ENCODE measurements at places on chromosomes 7 and 10. TPM values are rescaled to one million over a fixed set of nuclear protein-coding genes. Genes with fewer than 3 reads are reported as not detected.
A peak's percentile ranks its signal among the peaks of the same experiment; 100 is the strongest.

GRCh38 chr7:158564663-158565035 is 23.0 kb downstream of the PTPRN2 start:
- H3K4me1 ChIP-seq: no peaks in the 10 kb centered on the region
- H3K27me3 ChIP-seq: no peaks in the 10 kb centered on the region
- no peak overlapping the region for H3K4me3 ChIP-seq
- H3K36me3 ChIP-seq: no peaks in the 10 kb centered on the region
- DNase-seq: no peak

DNA sequence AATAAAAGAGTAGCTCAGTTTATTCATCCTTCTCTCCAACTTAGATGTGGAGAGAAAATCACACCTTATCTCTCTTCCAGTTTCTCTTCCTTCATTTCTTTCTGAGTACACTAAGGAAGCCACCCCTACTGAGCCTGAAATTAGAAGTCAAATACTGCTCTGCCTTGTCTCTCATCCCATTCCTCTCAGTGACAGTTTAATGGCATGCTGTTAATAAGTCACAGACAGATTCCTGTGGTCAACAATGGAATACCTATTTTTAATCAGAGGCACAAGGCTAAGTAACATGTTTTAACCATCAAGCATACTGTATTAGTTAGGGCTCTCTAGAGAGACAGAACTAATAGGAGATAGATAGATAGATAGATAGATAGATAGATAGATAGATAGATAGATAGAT is 253.2 kb downstream of the HTR7 start:
- no peaks in the 10 kb centered on the region for H3K27me3 ChIP-seq
- no peak overlapping the region for H3K27ac ChIP-seq
- H3K36me3 ChIP-seq: no peaks in the 10 kb centered on the region

DNA sequence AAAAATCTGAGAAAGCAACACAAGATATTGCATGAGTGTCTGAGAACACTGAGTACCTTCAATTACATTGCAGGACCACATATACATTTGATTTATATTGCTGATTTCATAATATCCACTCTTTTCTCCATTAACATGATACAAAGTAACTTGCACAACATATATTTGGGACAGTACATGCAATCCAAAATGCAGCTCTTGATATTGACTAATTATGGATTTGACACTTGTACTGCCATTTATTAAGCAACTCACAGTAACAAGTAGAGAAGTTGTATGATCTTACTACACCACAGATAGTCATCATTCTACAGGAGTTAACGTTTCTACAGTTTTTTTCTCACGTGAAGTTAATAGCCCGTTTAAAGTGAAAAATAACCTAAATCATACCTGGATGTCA is 46.7 kb downstream of the USP6NL start:
- no peak for DNase-seq
- no peak overlapping the region for H3K27ac ChIP-seq
- H3K4me1 ChIP-seq: no peaks in the 10 kb centered on the region
- no peaks in the 10 kb centered on the region for H3K27me3 ChIP-seq
- no peak overlapping the region for H3K4me3 ChIP-seq

GRCh38 chr10:133027482-133027881 is 60.2 kb upstream of the ADGRA1 start:
- no peak overlapping the region for H3K27ac ChIP-seq
- no peaks in the 10 kb centered on the region for H3K36me3 ChIP-seq
- no peak overlapping the region for H3K4me3 ChIP-seq

- no peaks in the 10 kb centered on the region for H3K27me3 ChIP-seq
- no peaks in the 10 kb centered on the region for H3K36me3 ChIP-seq
- no peak for DNase-seq
- H3K4me3 ChIP-seq: no peak overlapping the region
- no peak overlapping the region for H3K27ac ChIP-seq
- no peaks in the 10 kb centered on the region for H3K4me1 ChIP-seq
These were observed 15.3 kb upstream of the PVRIG start for GRCh38 chr7:100204454-100204853.

DNA sequence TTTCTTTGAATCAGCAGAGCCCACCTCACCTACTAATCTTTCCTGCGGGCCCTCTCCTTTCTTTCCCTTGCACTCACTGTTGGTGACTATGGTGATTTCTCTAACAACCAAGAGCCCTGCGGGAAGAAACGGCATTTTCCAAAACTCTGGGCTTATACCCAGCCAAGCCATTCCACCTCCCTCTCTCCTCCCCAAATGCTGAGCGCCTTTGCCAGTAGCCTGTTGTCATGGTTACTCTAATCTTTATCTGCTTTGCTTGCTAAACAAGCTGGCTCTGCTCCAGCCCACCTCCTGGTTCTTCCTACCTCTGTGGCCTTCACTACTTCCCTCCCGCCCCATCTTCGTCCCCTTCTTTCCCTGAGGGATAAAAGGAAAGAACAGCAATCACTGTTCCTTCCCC is 86.7 kb downstream of the DGKI start:
- H3K4me3 ChIP-seq: no peak overlapping the region
- H3K36me3 ChIP-seq: no peaks in the 10 kb centered on the region
- no peaks in the 10 kb centered on the region for H3K4me1 ChIP-seq
- peak; percentile 19 for DNase-seq
- no peaks in the 10 kb centered on the region for H3K27me3 ChIP-seq

DNA sequence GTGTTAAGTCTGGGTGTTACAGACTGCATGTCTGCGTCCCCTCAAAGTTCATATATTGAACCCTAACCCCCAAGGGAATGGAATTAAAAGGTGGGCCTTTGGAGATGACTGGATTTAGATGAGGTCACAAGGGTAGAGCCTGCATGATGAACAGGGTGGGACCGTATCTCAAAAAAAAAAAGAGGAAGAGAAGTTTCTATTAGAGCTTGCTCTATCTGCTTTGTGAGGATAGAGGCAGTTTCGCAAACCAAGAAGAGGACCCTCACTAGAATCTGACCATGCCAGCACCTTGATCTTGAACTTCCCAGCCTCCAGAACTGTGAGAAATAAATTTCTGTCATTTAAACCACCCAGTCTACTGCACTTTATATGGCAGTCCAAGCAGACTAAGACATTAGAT is 1.4 kb downstream of the KIN start:
- H3K4me1 ChIP-seq: no peaks in the 10 kb centered on the region
- H3K4me3 ChIP-seq: no peak overlapping the region
- H3K27ac ChIP-seq: no peak overlapping the region
- H3K27me3 ChIP-seq: no peaks in the 10 kb centered on the region
- no peak for DNase-seq

DNA sequence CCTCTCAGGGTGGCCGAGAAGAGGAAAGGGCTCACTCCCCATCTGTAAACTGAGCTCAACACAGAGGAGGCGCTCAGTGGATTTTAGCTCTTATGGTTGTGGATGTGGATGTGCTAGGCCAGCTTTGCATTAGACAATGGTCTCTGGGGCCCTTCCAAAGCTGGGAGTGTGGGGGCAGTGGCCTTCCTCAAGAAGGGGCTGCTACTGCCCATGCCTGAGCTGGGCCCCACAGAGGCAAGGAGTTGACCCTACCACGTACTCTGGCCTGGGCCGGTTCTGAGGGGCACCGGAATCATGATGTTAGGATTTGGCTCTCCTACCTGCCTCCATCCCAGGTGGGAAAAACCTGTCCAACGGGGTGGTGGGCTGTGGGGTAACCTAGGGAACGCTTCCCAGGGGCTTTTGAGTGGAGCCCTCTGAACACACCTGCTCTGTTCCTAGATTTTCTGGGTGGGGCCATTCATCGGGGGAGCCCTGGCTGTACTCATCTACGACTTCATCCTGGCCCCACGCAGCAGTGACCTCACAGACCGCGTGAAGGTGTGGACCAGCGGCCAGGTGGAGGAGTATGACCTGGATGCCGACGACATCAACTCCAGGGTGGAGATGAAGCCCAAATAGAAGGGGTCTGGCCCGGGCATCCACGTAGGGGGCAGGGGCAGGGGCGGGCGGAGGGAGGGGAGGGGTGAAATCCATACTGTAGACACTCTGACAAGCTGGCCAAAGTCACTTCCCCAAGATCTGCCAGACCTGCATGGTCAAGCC is 11.5 kb downstream of the AQP1 start:
- no peaks in the 10 kb centered on the region for H3K36me3 ChIP-seq
- H3K27me3 ChIP-seq: no peaks in the 10 kb centered on the region
- H3K4me1 ChIP-seq: no peaks in the 10 kb centered on the region
- no peak overlapping the region for H3K4me3 ChIP-seq
- no peak overlapping the region for H3K27ac ChIP-seq

- peak overlapping the region; percentile 83 for H3K27ac ChIP-seq
- H3K4me3 ChIP-seq: no peak overlapping the region
- H3K4me1 ChIP-seq: peaks cover 34% of the 10 kb centered on the region
- no peaks in the 10 kb centered on the region for H3K27me3 ChIP-seq
- H3K36me3 ChIP-seq: no peaks in the 10 kb centered on the region
These were observed 12.1 kb upstream of the FAS start for GRCh38 chr10:88978463-88978862.

DNA sequence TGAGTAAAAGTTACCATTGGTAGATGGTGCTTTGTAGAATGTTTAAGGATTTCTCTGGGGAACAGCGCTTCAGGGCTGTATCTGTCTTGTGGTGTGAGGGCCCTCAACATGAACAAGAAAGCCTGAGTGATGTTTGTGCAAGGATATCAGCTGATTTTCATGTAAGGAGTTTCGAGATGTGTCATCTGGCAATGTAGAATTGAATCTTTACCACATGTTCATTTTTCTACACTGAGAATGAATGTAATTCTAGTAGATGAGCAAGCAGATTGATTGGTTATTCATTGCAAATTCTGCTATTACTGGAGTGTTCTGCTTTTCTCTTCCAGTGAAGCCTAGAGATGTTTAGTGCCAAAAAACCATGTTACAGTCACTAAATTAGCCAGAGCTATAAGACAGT is 87.7 kb downstream of the ST7 start:
- no peak for DNase-seq
- H3K4me3 ChIP-seq: no peak overlapping the region
- H3K36me3 ChIP-seq: no peaks in the 10 kb centered on the region

DNA sequence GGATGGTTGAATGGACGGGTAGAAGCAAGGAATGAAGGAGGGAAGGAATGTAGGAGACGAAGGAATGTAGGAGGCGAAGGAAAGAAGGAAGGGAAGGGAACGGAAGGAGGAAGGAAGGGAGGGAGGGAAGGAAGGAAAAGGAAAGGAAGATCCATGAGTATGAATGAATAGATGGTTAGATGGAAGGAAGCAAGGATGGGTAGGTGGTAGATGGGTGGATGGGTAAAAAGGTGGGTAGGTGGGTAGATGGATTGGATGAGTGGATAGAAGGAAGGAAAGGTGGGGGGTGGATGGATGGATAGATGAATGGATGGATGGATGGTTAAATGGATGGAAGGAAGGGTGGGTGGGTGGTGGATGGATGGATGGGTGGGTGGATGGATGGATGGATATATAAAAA is 77.4 kb downstream of the RGS10 start:
- no peak overlapping the region for H3K27ac ChIP-seq
- no peak overlapping the region for H3K4me3 ChIP-seq

GRCh38 chr7:99596408-99596955 is 1.6 kb upstream of the TMEM225B start:
- H3K36me3 ChIP-seq: no peaks in the 10 kb centered on the region
- H3K4me1 ChIP-seq: no peaks in the 10 kb centered on the region
- H3K27ac ChIP-seq: no peak overlapping the region
- no peak overlapping the region for H3K4me3 ChIP-seq
- H3K27me3 ChIP-seq: no peaks in the 10 kb centered on the region

GRCh38 chr7:66505531-66506451 is 122.9 kb upstream of the KCTD7 start:
- no peaks in the 10 kb centered on the region for H3K36me3 ChIP-seq
- H3K4me3 ChIP-seq: peak overlapping the region; percentile 18
- H3K27me3 ChIP-seq: no peaks in the 10 kb centered on the region
- H3K27ac ChIP-seq: no peak overlapping the region
- no peaks in the 10 kb centered on the region for H3K4me1 ChIP-seq
- DNase-seq: peak; percentile 16

GRCh38 chr10:35328404-35329037 is 7.8 kb upstream of the CCNY start:
- DNase-seq: no peak
- no peaks in the 10 kb centered on the region for H3K27me3 ChIP-seq
- no peak overlapping the region for H3K4me3 ChIP-seq
- H3K27ac ChIP-seq: peak overlapping the region; percentile 76
- no peaks in the 10 kb centered on the region for H3K36me3 ChIP-seq

- no peaks in the 10 kb centered on the region for H3K36me3 ChIP-seq
- H3K4me1 ChIP-seq: no peaks in the 10 kb centered on the region
- H3K4me3 ChIP-seq: no peak overlapping the region
- H3K27ac ChIP-seq: no peak overlapping the region
- no peak for DNase-seq
- no peaks in the 10 kb centered on the region for H3K27me3 ChIP-seq
These were observed 22.6 kb downstream of the CPVL start for GRCh38 chr7:29123626-29124190.

DNA sequence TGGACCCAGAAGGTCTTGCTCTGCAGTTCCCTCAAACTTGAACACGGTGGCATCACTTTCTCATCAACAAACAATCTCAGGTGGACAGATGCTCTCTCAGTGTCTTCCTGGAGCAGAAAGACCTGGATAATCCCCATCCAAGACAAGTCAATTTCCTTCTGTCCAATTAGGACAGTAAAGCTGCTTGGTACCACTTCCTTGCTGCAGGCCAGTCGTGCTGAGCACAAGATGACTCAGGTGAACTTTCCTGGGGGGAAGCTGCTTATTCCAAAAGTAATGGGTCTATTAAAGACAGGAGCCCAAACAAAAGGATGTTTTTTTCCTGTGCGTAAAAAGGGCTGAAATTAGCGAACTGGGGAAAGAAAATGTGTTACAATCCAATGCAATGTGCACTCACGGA is 107.6 kb upstream of the AFAP1L2 start:
- no peak overlapping the region for H3K4me3 ChIP-seq
- no peaks in the 10 kb centered on the region for H3K4me1 ChIP-seq
- DNase-seq: no peak

Gene FAM25G
- total RNA-seq: not detected

Gene GJD4
- total RNA-seq: not detected

Gene GFRA1
- total RNA-seq: 52.1 TPM

Gene MYOF
- total RNA-seq: 114 TPM

Data from uterus (tissue), 4 donors.